ENCODE measurements at places on chromosomes 12 and 14. TPM values are rescaled to one million over a fixed set of nuclear protein-coding genes. Genes with fewer than 3 reads are reported as not detected.

Gene VAMP1
- total RNA-seq: 11.0 TPM

Gene KRT7
- 152 TPM for total RNA-seq

Gene GYS2
- total RNA-seq: not detected

Gene KRT85
- not detected for total RNA-seq

Gene TCL1A
- total RNA-seq: not detected

DNA sequence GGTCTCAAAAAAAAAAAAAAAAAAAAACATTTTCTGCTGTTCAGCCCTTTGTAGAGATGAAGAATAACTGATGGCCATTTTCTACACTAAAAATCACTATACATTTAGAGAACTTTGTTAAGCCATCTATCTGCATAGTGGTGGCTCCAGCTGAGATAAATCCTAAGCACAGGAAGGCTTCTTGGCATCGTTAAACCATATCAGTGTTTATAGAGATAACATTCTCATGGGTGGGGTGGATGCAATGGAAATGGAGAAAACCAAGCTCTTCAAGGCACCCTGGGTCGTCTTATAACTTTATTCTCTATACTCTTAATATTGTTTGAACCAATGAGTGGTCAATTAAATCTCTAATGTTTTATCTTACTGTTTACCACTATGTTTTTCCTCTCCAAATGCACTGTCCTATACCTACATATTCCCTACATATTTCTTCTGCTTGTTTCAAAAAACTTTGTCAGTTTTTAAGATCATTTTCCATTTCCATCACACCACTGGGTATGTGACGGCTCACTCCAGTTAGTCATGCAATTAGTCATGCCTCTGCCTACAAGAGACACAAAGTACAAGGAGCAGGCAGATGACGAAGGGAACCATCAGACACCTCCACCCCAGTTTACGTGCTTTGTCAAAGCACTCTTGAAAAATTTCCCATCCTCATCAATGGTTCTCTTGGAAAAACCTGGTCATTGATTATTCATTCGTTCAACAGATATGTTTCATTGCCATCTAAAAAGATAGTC lies 119.3 kb upstream of the OVCH1 start:
- DNase-seq: peak; percentile 34

DNA sequence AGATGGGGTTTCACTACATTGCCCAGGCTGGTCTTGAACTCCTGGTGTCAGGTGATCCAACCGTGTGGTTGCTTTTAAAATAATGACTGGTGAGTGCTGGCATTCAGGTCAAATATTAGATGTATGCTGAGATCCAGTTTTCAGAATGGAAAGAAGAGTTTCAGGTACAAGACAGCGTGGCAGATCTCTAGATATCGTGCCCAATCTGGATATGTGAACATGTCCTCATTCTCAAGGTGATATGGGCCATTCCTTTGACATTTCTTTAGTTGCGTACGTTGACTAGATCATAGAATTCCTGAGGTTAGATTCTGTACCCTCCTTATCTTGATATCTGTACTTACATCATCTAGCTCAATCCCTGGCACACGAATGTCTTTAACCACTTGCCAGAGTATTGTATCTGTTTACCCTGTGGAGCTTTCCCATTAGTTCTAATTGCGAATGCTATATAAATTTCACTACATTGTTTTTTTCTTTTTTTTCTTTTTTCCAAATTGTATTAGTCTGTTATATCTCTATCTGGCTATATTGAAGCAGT lies 80.2 kb downstream of the ANO6 start:
- DNase-seq: no peak

- DNase-seq: no peak
Observed at GRCh38 chr14:69838881-69839416, 40.3 kb upstream of the SMOC1 start.

GRCh38 chr12:125160281-125160955 lies 95.2 kb downstream of the AACS start:
- no peak for DNase-seq

GRCh38 chr14:57748279-57748678 lies 117.6 kb downstream of the SLC35F4 start:
- no peak for DNase-seq

DNA sequence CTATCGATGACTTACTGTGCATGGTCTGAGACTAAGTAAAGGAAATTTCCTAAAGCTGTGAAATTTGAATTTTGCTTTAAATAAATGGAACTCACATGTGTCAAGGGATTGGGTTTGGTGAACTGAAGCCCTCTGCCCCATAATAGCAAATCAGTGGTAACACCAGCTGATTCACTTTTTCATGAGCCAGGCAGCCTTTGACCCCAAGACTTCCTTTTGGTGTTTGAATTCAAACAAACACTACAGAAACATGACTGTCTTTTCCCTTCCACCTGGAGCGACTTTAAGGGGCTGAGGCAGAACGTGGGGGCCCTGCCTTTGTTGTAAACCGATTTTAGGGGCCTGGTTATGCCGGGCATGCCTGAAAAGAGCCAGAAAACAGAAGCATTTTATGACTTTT lies 28.8 kb downstream of the KCTD10 start:
- no peak for DNase-seq

DNA sequence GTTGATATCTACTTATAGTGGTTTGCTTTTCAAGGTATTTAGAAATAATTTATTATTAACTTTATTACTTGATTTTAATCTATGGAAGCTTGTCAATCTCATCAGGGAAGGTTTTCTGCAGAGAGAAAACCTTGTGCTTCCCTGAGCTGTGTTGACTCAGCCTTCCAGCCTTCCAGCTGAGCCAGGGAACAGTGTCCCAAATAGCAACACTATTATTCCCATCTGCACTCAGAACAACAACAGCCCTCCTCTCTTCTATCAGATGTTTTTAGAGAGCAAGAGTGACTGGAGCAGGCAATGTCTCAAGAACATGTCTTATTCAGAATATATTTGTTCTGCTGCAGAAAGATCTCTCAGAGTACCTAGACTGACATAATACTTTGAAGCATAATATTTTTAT lies 389.9 kb upstream of the GARIN6 start:
- no peak for DNase-seq

DNA sequence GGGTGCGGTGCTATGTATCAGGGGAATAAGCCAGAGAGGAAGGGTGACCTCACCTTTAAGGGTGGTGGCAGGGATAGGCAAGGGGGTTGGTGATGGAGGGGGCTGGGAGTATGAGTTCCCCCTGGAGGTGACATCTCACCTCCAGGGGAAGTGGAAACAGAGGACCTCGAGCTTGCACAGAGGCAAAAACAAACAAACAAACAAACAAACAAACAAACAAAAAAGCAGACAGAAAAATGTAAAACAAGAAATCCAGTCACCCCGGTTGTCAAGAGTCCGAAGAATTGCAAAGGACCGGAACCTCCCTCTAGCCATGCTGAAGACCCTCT lies 112.2 kb upstream of the MYL2 start:
- no peak for DNase-seq

- no peak for DNase-seq
Observed at GRCh38 chr12:117359029-117359845, 2.2 kb downstream of the NOS1 start.

- DNase-seq: no peak
Observed at GRCh38 chr12:96143392-96143791, 50.8 kb upstream of the ELK3 start.

DNA sequence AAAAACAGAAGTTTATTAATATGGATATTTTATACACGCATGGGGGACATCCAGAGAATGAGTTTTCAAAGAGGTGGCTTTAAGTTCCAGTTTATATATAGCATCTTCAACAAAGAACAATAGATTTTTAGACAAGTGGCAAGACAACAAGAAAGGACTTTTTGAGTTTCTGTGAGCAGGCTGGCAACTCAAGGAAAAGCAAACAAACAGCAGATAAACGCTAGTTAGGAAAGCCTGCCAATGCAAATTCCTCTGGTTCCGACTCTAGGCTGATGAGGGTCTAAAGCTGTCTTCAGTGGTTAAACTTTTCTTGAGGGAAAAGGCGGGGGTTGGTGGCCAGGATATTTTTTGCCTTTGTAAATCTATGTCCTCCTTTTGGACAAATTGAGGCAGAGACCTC lies 78.4 kb upstream of the EEA1 start:
- DNase-seq: no peak

GRCh38 chr12:49876070-49876469 lies 27.6 kb downstream of the FAIM2 start:
- no peak for DNase-seq

GRCh38 chr14:103239751-103240150 lies 94.3 kb upstream of the EIF5 start:
- DNase-seq: no peak

- no peak for DNase-seq
Observed at GRCh38 chr12:95767703-95768102, 22.9 kb downstream of the NTN4 start.

DNA sequence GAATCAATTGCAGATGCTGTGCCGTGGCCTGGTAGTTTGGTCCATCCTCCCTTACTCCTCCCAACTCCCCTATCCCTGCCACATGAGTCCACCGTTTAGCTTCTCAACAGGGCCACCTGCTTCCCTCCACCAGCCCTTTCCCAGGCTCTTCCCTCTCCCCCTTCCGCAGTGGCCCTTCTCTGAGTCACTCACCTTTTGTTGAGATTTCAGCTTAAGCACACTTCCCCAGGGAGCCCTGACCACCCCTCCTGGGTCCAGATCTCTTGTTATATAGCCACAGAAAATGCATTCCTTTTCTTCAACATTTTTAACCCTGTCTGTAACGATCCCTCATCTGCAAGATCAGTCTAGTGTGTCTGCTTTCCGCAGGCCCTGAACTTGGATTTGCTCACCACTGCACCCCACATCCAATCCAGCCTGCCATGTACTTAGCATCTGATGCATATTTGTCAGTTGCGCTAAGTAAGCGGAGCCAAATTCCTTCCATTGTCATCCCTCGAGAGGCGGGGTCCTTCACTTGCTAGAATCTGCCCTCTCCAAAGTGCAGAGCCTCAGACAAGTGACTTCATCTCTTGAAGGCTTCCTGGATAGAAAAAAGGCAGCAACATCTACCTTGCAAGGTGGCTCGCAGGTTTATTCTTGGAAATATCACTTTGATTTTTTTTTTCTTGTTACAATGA lies 41.1 kb downstream of the TMEM63C start:
- no peak for DNase-seq

- DNase-seq: no peak
Observed at GRCh38 chr12:101819467-101819866, 11.3 kb downstream of the GNPTAB start.

- no peak for DNase-seq
Observed at GRCh38 chr14:91925001-91925726, 22.3 kb downstream of the FBLN5 start.

- no peak for DNase-seq
Observed at GRCh38 chr12:94909663-94910062, 93.8 kb downstream of the NDUFA12 start.

DNA sequence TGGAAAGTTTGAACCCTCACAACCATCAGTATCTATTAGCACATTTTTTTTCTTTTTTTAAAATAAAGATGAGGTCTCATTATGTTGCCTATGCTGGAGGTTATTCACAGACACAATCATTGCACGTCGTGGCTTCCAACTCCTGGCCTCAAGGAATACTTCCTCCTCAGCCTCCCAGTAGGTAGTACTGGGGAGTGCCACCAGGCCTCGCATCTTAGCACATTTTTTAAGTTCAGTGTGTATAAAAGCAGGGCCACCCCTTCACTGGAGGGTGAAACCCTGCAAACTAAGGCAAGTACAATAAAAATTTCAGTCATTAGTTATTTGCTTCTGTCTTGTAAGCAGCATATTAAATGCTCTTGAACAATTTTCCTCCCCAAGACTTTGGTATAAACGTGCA lies 114.2 kb upstream of the SINHCAF start:
- no peak for DNase-seq

DNA sequence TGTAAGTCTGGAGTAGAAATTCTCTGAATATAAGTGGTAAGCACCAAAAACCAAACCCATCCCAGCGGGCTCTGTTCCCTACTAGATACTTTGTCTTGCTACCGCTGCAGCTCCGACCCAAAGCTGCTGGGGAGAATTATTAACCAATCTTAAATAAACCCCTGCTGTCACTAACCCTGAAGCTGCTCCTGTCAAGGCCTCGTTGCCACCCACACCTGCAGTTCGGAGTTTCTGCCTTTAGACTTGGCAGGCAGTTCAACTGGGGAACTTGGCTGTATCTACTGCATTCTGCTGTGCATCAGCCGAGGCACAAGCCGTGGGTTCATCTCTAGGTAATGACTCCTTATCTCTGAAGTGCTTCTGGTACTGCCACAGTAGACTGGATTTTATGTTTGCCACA lies 55.5 kb downstream of the PPM1A start:
- no peak for DNase-seq

DNA sequence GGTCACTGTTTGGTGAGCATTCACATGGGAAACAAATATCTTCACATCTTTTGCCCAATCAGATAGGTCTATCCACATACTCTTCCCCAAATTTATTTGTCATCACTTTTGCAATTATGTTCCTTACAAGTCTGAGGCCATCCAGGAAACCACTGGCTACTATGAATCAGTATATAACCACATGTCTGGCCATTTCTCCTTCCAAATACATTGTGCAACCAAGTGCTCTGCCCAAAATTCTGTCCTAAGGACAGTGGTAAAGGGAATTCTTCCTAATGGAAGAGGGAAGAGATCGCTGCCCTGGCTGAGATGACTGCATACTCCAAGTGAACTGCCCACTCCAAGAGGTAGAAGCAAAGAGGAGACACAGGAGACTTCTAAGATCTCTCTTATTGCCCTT lies 148.9 kb upstream of the MAX start:
- no peak for DNase-seq

Measured in Caki2 (cell line).